ENCODE measurements at places on chromosomes 2 and 18.

GRCh38 chr2:65345631-65346030, 86.8 kb downstream of the SPRED2 start:
- no peak for DNase-seq

- DNase-seq, result no peak
These were observed 3.5 kb upstream of the EN1 start for GRCh38 chr2:118850901-118851415.

DNA sequence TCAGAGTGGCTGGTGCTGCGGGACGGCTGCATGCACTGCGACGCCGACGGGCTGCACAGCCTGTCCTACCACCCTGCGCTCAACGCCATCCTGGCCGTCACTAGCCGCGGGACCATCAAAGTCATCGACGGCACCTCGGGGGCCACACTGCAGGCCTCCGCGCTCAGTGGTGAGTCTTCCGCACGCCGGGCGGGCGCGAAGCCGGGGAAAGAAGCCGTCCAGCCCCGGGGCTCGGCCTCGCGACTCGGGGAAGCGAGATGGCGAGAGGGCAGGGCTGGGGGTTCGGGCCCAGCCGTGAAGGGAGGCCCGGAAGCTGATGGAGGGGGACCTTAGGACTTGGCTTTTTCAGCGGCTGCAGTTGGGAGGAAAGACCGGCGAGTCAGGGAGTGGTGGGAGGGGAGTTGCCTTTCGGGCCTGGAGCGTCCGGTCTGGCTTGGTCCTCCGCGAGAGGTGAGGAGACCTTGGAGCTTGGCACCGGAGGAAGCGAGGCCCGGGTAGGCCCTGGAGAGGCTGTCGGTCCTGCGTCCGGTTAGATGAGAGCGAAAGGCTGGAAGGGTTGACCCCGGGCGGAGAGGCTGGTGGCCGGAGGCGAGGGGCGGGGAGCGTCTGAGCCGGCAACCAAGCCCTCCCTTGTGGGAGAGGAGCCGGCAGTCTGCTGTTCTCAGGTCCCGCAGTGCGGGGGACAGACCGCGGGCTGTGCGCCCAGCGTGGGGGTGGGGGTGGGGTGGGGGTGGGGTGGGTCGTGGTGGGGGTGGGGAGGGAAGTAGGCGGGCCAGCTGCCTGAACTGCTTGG, 691 bp downstream of the BIRC6 start:
- DNase-seq, result no peak

- no peak for DNase-seq
These were observed 219.3 kb upstream of the OSR1 start for GRCh38 chr2:19577723-19578122.

GRCh38 chr2:64426183-64426952, 27.6 kb upstream of the LGALSL start:
- no peak for DNase-seq

- no peak for DNase-seq
These were observed 20.7 kb downstream of the SMIM21 start for GRCh38 chr18:75406491-75407445.

GRCh38 chr2:148967578-148967977, 70.9 kb upstream of the LYPD6B start:
- no peak for DNase-seq

- DNase-seq, result no peak
These were observed 367.8 kb upstream of the ID2 start for GRCh38 chr2:8314063-8314462.

GRCh38 chr2:161943011-161943410, 131.0 kb downstream of the DPP4 start:
- DNase-seq, result no peak

DNA sequence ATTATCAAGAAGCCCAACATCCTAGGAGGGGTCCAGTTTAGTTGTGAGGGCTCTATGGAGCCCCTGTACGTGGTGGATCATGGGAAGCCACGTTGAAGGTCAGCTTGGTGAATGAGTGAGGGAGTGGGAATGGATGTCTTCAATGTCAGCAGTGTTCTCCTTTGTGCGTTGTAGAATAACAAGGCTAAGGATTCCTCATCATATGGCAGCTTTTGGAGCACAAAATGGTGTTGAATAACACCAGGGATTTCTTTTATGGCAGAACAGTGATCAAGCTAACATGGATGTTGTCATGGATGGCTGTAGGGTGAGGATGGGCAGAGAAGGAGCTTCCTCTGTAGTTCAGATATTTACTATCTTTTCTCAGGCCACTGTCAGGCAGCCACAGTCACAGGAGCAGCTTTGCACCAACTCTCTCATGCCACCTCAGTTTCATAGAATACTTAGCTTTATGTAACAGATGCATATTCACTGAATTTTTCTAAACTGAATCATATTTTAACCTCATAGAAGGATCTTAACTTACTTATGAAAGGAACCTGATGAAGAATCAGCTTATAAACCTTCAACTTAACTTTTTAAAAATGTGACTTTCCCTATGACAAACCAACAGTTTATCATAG, 284.5 kb upstream of the EPAS1 start:
- DNase-seq, result no peak

DNA sequence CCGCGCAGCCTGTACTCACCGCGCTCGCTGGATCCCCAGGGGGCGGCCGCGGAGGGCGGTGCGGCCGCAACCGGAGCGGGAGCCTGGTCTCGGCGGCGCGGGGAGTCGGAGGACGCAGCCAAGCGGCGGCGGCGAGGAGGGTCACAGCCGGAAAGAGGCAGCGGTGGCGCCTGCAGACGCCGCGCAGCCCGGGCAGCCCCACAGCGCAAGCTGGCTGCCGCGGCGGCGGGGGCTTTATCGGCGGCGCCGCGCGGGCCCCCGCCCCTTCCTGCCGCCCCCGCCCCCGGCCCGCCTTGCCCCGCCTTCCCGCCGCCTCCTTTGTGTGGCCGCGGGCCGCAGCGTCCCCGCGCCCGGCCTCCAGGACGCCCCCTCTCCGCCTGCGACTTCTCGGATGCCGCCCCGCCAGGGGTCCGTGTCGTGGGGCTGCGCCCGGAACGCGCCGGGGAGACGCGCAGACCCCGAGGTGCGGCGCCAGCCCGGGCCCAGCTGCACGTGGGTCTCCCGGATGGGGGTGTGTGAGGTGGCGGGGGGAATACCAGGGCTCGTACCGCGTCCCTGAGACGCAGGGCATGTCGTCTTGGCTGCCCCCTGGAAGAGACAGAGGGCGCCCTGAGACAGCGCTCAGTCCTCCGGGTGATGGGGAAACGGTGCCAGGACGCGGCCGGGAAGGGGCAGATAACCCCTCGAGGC, at the start of gene SERPINE2:
Gene SERPINE2 (minus strand): TSS at position 207 of the 690 bp plus-strand sequence. CDS start 37,386 bp downstream, outside the sequence.
- peak; percentile 72 for DNase-seq

- DNase-seq, result peak; percentile 72
These were observed 1.4 kb downstream of the RNF138 start for GRCh38 chr18:32093102-32093511.

Measured in type B pancreatic cell (in vitro differentiated cells).